ENCODE measurements at places on chromosomes 12 and 14.

GRCh38 chr12:108477055-108477880 is 37.8 kb upstream of the FICD start:
- no peak for DNase-seq

DNA sequence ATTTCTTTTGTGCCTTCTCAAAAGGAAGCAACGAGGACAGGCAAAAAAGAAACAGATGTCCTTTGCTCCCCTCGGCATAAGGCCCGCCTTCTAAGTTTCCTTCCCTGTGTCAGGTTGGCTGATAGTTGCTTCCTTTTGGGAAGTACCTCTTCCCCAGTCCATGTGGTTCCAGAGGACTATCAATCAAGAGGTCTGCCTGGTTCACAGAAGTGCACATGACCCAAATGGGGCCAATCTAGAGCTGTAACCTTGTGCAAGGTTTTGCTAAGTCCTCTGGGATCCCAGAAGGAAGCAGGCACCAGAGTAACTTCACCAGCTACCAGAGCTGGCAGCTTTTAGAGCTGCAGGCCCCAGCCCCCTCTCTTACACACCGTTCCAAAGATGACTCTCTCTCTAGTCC is 42.6 kb downstream of the TMEM63C start:
- DNase-seq, result no peak

DNA sequence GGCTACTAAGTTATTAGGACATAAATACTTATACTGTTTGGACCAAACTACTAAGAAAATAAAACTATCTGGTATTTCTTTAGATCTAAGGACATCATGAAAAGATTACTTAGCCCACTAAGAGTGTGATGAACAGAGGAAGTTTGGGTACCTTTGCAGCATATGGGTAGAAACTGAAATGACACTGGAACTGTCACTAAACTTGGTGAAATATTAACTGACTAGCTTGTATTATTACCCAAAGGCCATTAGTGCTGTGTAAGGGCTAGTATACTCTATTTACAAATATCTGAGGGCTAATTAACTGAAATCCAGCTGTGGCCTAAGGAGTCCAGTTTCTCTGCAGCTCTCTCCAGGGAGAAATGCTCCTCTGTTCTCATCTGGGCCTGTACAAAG is 45.5 kb downstream of the PAWR start:
- no peak for DNase-seq

DNA sequence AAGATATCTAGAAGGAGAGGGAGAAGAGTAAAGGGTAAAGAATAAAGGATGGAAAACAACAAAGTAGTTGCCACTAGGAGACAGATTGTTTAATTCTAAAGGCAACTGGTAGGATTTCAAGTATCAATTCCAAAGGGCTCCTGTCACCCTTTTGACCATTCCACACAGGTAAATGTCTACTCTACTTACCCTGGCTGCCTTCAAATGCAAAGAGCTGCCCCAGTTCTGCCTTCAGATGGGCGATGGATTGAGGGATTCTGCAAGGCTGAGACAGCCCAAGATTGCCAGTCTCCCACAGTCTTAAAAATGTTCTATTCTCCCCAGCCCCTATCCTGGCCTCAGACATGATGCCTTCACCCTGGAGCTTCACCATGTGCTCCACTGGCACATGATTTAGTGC is 11.4 kb downstream of the KRT76 start:
- no peak for DNase-seq

GRCh38 chr12:76785407-76785806 is 21.5 kb downstream of the ZDHHC17 start:
- no peak for DNase-seq

DNA sequence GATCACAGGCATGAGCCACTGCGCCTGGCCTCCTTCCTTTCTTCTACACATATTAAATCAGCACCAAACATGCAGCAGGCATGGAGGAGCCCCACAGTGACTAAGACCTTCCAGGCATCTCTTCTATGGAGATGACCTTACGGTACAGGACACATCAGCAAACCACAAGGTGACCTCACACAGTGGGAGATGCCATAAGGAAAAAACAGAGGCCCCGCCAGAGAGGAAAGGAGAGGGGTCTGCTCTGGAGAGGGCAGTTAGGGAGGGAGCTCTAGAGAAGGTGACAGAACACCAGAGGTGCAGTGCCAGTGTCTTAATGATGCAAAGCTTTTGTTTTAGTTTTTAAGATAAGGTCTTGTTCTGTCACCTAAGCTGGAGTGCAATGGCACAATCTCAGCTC is 81.1 kb upstream of the ESRRB start:
- DNase-seq, result no peak

Data from upper lobe of right lung (tissue), 1 donor.